Nephron progenitor cell (in vitro differentiated cells): ENCODE measurements at places on chromosomes 3 and 15.
A peak's percentile ranks its signal among the peaks of the same experiment; 100 is the strongest.

- peaks cover 7% of the 10 kb centered on the region for H3K4me1 ChIP-seq
- H3K27me3 ChIP-seq, result peaks cover 3% of the 10 kb centered on the region
- no peak overlapping the region for H3K4me3 ChIP-seq
Measured at GRCh38 chr15:64665179-64665578, 110.2 kb downstream of the RBPMS2 start.

DNA sequence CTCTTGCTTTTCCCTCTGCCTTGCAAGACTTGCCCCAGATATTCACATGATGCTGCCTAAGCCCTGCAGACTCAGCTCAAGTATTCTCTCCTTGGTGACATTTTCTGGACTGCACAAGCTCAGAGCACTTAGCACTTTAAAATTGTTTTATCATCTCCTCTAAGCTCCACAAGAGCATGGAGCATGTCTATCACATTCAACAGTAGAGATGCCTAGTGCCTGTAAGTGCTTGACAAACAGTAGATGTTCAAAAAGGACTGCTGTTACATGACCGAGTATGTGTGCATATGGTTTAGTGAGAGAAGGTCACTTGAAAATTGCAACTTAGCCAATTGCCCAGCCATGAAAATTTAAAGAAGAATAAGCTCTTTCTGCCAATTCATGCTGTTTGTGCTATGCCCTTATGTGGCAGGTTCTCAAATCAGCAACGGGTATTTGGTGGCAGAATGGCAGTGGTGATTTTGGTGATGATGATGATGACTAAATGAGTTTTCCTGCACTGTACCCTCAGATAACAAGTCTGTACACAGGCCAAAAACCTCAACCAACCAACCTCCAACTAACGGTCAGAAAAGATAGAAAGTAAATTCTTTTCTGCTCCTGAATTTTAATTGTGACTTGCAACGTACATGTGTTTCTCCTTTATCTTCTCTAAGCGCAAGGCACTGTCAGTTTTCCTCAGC lies 647.2 kb upstream of the UBE2E2 start:
- no peaks in the 10 kb centered on the region for H3K4me1 ChIP-seq
- no peak overlapping the region for H3K4me3 ChIP-seq
- no peak for DNase-seq

GRCh38 chr15:39495871-39496840 lies 84.7 kb upstream of the THBS1 start:
- no peak overlapping the region for H3K4me3 ChIP-seq
- peaks cover 12% of the 10 kb centered on the region for H3K27me3 ChIP-seq
- H3K36me3 ChIP-seq, result no peaks in the 10 kb centered on the region
- peaks cover 4% of the 10 kb centered on the region for H3K4me1 ChIP-seq
- H3K27ac ChIP-seq, result no peak overlapping the region

DNA sequence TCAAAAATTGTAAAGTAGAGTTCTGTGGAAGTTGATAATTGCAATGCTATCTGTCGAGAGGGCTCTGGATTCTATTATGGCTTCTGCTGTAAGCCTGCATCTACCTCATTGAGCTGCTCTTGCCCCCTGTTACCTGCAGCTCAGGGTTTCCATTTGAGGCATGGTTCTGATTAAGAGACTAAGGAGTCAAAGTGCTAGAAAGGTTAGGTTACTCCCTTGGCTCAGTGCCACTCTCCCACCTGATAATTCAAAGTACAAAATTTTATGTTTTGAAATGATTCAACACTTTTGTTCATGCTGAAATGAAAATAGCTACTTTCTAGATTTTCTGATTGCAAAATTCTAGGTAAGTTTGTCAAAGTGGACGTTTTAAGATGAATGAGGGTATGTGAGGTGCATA lies 220.5 kb upstream of the SATB1 start:
- H3K4me3 ChIP-seq, result no peak overlapping the region
- peaks cover 9% of the 10 kb centered on the region for H3K27me3 ChIP-seq
- no peak for DNase-seq
- no peaks in the 10 kb centered on the region for H3K36me3 ChIP-seq
- peaks cover 8% of the 10 kb centered on the region for H3K4me1 ChIP-seq

GRCh38 chr3:41127414-41127813 lies 71.9 kb upstream of the CTNNB1 start:
- no peak for DNase-seq
- H3K27ac ChIP-seq, result no peak overlapping the region
- no peak overlapping the region for H3K4me3 ChIP-seq
- peaks cover 14% of the 10 kb centered on the region for H3K36me3 ChIP-seq

DNA sequence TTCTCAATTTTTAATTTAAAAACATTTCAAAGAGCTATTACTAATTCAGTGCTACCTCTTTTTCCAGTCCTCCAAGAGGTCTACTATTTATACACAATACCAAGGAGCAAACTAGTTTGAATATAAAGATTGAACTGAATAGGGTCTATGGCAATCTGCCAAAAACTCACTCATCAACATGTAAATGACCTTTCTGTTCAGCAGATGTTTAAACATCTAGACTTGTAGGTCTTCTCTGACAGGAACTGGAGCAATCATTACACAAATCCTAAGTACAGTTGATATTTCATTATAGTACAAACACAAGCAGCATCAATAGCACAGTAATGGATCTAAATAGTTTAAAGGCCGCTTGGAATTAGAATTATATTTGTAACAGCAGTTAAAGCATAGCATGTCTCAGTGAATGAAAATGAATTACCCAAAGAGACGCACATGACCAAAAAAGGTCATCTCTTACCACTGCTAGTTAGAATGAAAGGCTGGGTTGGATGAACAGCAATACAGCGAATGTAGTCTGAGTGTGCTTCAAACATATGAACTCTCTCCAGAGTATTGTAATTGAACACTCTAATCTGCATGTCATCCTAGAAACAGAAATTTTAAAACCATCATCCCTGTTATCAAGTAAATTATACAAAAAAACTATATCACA lies 10.7 kb downstream of the COPB2 start:
- peaks cover 64% of the 10 kb centered on the region for H3K36me3 ChIP-seq
- H3K27me3 ChIP-seq, result no peaks in the 10 kb centered on the region
- H3K4me1 ChIP-seq, result no peaks in the 10 kb centered on the region

DNA sequence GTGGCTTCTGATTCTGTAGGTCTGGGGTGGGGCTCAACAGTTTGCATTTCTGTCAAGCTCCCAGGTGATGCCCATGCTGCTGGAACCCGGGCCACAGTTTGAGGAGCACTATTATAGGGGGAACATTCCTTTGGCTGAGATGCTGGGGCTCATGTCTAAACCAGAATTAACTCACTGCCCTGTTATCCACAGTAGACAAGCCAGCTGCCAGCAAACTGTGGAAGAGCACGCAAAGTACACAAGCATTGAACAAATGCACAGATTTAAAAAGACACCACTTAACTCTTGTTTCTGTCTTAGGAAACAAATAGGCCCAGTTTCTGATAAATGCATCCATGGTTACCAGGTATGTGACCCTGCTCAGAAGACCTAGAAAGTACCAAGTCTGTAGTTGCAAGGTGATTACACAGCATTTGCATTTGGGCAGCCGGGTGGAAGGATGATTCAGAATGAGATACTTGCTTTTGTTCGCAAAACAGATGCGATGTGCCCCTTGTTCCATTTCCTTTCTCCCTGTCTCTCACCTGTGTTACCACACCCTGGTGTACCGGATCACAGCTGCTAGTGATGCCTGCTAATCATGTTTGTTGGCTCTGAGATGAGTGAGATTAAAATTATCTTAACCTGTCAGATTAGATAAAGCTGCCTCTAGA lies 12.4 kb downstream of the GYG1 start:
- H3K27me3 ChIP-seq, result no peaks in the 10 kb centered on the region
- DNase-seq, result no peak
- peak overlapping the region; percentile 43 for H3K27ac ChIP-seq
- H3K4me3 ChIP-seq, result no peak overlapping the region

- peaks cover 81% of the 10 kb centered on the region for H3K4me1 ChIP-seq
- H3K27me3 ChIP-seq, result peaks cover 3% of the 10 kb centered on the region
- H3K27ac ChIP-seq, result peak overlapping the region; percentile 41
- peaks cover 60% of the 10 kb centered on the region for H3K36me3 ChIP-seq
- H3K4me3 ChIP-seq, result no peak overlapping the region
- no peak for DNase-seq
Measured at GRCh38 chr3:32856355-32856889, 38.6 kb downstream of the TRIM71 start.

- H3K27ac ChIP-seq, result peak overlapping the region; percentile 96
- H3K4me1 ChIP-seq, result peaks cover 27% of the 10 kb centered on the region
- H3K36me3 ChIP-seq, result peaks cover 51% of the 10 kb centered on the region
Measured at GRCh38 chr3:16311960-16312451, 47.0 kb downstream of the OXNAD1 start.

- peaks cover 5% of the 10 kb centered on the region for H3K36me3 ChIP-seq
- no peak overlapping the region for H3K4me3 ChIP-seq
- no peaks in the 10 kb centered on the region for H3K4me1 ChIP-seq
- no peak for DNase-seq
- no peak overlapping the region for H3K27ac ChIP-seq
Measured at GRCh38 chr3:45909542-45909941, 23.2 kb downstream of the CCR9 start.

DNA sequence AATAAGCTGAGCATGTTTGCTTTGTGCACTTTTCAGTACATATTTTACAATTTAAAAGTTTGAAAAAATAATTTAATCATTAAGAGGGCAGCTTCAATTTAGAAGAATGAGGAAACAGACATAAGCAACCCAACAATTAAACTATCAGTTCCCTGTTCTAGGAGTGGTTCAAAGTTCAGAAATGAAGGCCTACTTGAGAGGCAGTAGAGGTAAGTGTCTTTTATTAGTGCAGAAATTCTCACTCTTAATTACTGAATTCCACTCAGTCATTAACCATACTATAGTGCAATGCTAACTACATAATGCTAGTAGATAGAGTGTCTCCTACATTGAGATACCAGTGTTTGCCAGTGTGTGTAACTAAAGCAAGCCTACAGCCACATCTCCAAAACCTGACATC lies 73.1 kb downstream of the TNIK start:
- no peak overlapping the region for H3K4me3 ChIP-seq
- no peak overlapping the region for H3K27ac ChIP-seq
- peaks cover 13% of the 10 kb centered on the region for H3K36me3 ChIP-seq
- DNase-seq, result no peak
- no peaks in the 10 kb centered on the region for H3K27me3 ChIP-seq

DNA sequence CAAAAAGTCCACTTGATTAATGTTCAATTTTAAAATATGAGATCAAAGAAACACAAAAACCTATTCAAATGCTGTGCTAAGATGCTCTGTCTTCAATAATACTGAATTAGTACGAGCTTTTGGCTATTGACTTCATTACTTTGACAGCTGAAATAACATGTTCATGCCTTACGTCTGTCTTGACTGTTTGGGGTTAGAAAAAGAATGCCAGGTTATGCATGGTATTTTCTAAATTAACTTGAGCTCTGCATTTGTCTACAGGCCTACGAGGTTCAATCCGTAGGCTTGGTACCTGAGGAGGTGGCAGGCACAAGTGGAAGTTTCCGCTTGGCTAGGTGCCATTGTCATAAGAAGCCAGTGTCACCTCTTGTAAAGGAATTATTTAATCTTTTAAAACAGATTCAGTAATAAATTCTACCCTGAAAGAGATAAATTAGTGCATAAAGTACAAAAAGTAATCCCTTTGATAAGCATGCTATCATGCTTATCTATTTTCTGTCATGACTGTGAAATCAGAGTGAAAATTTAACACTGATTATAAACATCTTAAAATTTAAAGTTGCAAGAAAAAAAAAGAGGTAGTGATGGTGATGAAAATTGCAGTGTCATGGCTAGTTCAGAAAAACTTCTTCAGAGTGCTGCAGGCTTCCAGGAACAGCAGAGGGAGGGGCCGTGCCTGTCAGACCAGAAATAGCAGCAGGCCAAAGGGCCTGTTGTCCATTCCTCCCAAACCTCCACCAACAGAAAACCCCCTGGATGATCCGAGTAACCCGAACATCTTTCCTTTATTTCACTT lies 115.7 kb downstream of the ARRDC4 start:
- H3K4me3 ChIP-seq, result no peak overlapping the region
- H3K4me1 ChIP-seq, result peaks cover 18% of the 10 kb centered on the region
- H3K27me3 ChIP-seq, result peaks cover 8% of the 10 kb centered on the region

DNA sequence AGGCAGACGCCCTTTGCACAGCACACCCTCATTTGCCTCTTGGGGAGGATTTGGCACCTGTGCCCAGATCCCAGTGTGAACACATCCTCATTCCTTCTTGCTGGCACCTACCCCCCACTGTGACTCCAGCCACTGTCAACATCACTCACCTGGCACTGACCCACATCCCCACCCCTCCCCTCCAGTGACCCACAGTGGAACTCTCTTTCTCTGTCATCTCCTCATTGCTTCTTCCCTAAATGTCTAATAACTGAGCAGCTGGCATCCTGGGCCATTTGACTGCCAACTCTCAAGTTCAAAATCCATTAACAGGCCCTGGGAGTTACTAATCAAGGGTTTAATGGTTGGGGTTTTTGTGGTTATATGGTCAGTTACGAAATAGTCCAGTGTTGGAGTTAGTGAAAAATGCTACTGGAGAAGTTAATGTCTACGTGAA lies 14.4 kb downstream of the SNAPC5 start:
- no peaks in the 10 kb centered on the region for H3K4me1 ChIP-seq
- no peak overlapping the region for H3K27ac ChIP-seq
- H3K36me3 ChIP-seq, result peaks cover 32% of the 10 kb centered on the region
- DNase-seq, result no peak
- H3K27me3 ChIP-seq, result peaks cover 4% of the 10 kb centered on the region
- H3K4me3 ChIP-seq, result no peak overlapping the region

DNA sequence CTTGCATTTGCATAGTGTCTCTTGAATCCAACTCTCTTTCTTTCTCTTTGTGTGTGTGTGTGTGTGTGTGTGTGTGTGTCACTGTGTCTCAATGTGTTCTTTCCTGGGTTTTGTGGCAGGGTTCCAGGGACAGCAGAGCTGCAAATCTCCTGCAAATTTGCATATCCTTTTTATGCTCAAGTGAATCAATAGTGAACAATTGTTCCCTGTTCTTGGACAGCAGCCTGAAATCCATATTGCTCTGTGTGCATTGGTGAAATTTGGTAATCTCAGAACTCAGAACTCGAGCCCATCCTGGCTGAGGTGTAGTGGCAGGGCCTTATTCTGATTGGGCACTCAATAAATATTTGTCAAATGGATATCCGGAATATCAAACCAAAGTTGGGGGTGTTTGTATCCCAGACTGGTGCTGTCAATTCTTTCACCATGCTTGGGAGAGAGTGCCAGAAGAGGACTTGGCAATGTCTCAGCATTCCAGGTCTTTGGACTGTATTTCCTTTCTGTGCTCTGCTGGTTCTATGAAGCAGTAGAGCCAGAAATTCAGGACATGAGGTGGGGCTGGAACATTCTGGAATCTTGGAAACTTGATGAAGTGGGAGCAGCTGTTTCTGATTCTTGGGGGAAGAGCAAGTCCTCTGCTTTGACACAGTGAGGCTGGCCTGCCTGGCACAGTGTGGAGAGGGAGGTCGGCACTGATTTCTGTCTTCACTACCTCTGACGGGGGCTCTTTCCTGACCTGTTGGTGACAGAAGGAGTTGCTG lies 380.6 kb upstream of the C2CD4B start:
- peak overlapping the region; percentile 92 for H3K27ac ChIP-seq
- peaks cover 14% of the 10 kb centered on the region for H3K4me1 ChIP-seq
- H3K36me3 ChIP-seq, result peaks cover 7% of the 10 kb centered on the region
- no peak overlapping the region for H3K4me3 ChIP-seq
- no peak for DNase-seq
- no peaks in the 10 kb centered on the region for H3K27me3 ChIP-seq

- peaks cover 72% of the 10 kb centered on the region for H3K4me1 ChIP-seq
- no peak overlapping the region for H3K27ac ChIP-seq
- no peak for DNase-seq
- peaks cover 4% of the 10 kb centered on the region for H3K27me3 ChIP-seq
- H3K36me3 ChIP-seq, result peaks cover 25% of the 10 kb centered on the region
Measured at GRCh38 chr3:98734735-98735134, 28.4 kb upstream of the ST3GAL6 start.
